ENCODE measurements at places on chromosomes 1 and 21.

DNA sequence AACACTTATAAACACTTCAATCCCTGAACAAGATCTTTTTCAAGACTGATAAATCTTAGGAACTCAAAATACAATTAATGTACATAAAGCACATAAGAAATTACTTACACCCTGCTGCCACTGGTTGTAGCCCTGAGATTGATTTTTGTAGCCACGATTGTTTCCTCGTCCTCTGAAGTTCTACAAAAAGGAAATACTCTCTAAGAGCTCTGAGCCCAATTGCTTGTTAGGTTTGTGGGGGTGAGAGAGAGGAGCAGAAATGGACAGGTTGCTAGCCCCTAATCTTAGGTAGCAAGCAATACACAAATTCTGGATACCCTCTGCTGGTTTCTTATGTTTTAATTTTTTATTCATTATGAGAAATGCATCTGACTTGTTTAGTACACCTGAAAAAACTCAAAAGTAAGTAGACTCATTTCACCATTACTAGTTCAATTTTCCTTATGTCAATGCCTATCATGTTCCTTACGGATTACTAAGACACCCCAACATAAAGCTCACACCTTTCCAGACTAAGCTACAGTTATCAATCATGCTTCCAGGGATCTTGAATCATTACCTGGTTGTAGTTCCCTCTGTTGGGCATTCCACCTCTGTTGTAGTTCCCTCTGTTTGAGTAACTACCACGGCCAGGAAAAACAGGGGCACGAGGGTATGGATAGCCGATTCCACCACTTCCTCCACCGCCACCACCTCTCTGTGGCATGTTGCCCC lies 9.3 kb downstream of the HNRNPU start:
- no peak for DNase-seq

DNA sequence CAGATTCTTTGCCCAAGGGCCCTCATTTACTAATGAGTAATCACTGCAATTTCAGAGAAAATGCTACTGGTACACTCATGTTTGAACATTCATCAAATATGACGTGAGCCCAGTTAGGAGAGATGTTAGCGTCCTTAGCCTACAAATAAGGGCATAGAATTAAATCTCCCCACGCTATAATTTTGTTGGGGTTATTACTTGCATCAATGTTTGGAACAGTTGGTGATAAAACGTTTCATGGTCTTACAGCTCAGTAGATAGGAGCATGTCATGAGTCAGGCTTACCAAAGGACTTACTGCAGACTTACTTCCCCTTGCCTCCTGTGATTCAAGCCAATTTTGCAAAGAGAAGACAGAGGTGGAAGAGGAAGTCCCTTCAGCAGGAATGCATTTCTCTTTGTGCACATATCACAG lies 304.0 kb downstream of the KIF26B start:
- DNase-seq, result no peak

DNA sequence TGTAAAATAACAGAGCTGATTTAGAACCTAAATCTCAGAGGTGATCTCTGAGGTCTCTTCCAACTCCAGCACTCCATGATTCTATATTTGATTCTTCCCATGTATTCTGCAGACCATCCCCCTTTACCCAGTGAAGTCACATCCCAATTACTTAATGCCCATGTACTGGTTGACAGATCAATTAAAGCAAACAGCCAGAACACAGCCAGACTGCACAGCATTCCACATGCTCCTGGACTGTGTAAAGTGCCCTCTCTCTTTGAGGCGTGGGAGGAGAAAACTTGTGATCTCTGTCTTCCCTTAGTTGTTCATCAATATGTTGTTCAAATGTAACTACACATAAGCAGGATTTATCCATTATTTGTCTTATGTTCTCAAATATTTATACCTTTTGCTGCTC lies 18.1 kb downstream of the NOS1AP start:
- no peak for DNase-seq

DNA sequence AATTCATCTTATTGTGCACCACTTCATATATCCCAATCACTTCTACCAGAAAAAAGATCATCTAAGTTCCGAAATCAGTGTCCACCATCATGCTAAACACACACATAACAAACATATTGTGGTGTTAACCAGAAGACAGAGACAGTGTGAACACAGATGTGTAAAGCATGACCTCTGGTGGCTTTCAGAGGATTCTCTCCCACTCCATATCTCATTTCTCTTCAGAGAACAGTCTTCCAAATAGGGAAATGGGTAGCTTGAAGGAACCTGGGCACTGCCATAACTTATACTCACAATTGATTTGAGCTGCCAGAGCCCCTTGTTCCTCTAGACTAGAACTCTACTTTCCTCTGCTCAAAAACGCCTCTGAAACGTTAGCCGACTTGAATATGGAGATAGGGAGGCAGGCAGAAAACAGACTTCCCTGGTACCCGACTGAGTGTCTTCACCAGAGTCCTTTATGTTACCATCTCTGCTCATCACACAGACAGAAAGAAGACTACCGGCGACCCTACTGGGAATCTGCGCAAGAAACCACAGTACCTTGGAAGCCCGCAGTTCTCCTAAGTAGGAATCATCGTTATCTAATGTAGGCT lies 1.8 kb upstream of the ELAPOR1 start:
- DNase-seq, result no peak

GRCh38 chr1:18079941-18080735 lies 27.5 kb upstream of the IGSF21 start:
- no peak for DNase-seq

- no peak for DNase-seq
These were observed 218.5 kb downstream of the DISC1 start for GRCh38 chr1:231844986-231845502.

- no peak for DNase-seq
These were observed 26.4 kb downstream of the C4BPA start for GRCh38 chr1:207130252-207131036.

DNA sequence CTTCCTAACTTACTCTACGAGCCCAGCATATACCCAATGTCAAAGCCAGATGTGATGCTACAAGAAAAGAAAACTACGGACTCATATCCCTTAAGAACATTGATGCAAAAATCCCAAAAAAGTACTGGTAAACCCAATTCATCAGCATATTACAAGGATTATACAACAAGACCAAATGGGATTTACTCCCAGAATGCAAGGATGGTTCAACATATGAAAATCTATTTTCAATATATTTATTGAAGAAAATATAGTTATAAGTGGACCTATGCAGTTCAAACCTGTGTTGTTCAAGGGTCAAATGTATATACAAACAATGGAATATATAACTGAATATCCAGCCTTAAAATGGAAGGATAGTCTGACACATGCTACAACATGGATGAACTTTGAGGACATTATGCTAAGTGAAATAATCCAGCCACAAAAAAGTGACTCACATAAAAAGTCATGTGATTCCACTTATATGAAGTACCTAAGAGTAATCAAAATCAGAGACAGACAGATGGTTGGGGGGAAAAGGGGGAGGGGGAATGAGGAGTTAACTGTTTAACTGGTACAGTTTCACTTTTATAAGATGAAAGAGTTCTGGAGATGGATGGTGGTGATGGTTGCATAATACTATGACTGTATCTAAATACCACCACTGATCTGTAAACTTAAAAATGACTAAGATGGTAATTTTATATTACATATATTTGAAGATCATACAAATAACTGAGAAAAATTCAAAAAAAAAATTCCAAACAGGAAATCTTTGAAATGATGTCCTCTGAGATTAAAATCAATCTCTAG lies 3.7 kb upstream of the KLF18 start:
- no peak for DNase-seq

DNA sequence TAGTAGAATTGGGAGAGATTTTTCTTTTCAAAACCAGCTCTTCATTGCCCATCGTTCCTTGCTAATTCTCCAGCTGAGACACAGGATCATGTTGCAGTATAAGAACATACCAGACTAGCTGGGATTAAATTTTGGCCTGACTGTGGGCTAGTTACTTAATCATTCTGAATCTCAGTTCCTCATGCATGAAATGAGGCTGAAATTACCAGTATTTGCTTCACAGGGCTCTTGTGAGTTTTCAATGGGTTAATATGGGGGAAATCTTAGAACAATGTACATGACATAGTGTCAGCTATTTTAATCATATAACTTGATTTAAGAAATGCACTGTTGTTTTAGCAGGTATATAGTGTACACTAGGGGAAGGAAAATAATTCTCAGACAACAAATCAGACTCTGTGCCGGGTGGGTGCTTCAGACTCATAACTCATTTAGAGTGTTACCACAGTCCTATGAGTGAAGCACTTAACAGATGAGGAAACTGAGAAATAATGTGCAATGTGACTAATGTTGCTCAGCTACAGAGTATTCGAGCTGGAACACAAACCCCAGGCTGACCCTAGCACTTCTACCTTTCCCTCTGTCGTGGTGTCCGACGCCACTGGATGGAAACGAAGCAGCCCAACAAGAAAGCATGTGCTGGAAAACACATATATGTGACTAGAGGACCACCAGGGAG lies 137.6 kb upstream of the SGIP1 start:
- DNase-seq, result no peak

DNA sequence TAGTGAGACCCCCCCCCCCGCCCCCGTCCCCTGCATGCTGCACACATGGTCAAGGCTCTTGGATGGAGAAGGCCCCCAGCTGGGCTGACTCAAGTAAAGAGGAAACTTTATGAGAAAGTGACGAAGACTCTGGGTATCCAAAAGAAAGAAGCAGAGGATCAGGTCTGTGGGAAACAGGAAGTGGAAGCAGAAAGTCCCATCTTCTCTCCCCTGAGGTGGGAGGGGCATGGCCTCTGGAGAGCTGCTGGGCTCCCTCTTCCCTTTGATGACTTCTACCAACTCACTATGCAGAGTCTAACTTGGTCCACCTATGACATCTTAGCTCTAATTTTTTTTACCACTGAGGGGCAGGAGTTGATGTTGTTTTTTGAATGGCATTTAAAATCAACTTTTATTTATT lies 42.7 kb upstream of the LIN9 start:
- DNase-seq, result no peak

GRCh38 chr21:35582731-35583130 lies 477.6 kb downstream of the SETD4 start:
- DNase-seq, result no peak

DNA sequence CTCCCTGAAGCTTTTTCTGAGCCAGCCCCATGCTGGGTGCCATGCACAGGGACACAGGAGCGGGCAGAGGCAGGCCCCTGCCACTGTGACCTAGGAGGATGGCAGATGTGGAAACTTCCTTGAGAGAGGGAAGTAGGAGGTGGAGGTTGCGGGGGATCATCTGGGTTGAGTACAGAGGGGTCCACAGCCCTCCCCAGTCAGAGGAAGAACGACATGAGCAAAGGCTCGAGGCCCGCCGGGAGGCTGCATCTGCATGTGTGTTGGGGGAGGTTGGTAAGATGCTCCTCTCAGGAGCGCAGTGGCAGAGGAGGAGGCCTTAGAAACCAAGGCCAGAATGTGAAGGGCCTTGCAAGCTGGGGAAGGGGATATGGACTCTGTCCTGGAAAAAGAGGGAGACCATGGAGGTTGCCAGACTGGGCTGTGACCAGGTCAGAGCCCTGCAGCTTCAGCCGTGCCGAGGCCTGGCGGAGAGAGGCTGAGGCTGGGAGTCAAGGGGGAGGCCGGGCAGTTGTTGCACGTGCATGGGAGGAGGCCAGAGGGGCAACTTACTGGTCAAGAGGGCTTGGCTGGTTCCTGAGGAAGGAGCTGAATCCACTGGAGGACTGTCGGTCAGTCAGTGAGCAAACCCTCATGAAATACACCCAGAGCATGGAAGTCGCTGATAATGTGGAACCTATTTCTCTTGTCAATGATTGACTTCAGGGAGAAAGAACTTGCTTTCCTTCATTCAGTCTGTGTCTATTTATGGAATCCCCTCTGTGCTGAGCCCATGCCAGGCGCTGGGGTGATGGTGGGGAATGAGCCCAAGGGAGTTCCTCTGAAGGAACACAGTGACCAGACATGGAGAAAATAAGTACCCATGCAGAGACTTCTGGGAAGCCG lies 31.7 kb downstream of the A3GALT2 start:
- no peak for DNase-seq

- DNase-seq, result no peak
These were observed 24.3 kb downstream of the AHCTF1 start for GRCh38 chr1:246907472-246907871.

DNA sequence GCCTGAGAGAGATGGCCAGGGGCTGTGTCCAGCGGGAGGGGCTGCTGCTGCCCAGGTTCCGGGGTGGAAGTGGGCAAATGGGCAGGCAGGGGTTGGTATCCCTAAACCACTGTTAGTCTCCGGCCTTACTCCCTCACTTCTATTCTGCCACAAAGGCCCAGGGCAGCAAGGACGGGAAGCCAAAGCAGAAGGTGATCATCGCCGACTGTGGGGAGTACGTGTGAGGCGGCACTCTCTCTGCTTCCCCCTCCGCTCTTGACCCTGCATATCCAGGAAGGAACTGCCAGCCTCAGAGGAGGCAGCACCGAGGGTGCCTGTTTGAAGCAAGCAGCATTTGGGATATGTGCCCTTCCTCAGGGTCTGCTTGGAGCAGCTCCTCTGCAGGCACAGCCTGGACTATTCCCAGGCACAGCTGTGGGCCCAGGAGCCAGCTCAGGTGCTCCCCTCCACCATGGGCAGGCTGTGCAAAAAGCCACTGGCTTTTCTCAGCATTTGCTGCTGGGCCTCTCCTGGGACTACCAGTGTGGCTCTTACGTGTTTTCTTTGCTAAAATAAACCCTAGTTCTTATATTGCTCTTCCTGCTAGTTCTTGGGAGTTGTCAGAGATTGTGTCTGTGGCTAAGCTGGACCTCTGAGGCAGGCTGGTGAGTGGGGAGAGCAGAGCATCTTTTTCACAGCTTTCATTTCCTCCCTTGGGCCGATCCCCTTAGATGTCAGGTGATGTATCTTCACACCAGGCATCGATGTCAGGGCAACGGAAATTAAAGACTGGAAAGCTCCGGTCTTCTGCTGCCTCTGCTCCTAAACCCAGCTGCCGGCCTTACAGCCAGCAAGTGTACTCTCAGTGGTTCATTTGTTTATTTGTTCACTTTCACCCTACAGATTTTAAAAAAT lies 14.7 kb downstream of the PPIE start:
- DNase-seq, result no peak

- no peak for DNase-seq
These were observed 20.9 kb downstream of the MCOLN3 start for GRCh38 chr1:85027242-85027983.

GRCh38 chr21:36567216-36567885 lies 87.4 kb upstream of the CLDN14 start:
- no peak for DNase-seq

Measured in 8988T (cell line).